8988T (cell line): ENCODE measurements at places on chromosomes 1 and 21.

- DNase-seq = no peak
Observed at GRCh38 chr1:44539991-44540730, 134.1 kb downstream of the TMEM53 start.

- DNase-seq = no peak
Observed at GRCh38 chr1:225908773-225909172, 15.3 kb downstream of the PYCR2 start.

DNA sequence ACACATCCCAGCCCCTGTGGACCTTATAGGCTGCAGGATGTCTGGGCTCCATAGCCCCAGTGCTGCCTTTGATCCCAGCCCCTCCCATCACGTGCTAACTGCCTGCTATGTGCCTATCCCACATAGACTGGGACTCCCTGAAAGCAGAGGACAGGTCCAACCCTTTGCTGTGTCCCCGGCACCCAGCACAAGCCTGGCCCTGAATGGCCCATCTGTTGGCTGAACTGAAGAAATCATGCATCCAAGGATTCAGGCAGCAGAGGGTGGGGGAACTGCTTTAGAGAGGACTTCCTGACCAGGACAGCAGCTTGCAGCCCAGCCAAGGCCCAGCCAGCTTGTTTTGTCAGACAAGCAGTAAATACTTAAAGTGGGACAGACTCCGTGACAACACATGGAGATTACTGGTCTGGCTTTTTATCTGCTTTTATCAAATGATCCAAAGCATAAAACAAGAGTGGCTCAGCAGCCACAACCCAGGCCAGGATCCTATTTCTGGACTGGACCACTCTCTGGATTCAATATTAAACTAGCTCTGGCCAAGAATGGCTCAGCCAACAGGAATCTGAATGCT lies 69.3 kb downstream of the GLIS1 start:
- no peak for DNase-seq

GRCh38 chr1:43731867-43732531 lies 24.7 kb downstream of the ST3GAL3 start:
- no peak for DNase-seq

DNA sequence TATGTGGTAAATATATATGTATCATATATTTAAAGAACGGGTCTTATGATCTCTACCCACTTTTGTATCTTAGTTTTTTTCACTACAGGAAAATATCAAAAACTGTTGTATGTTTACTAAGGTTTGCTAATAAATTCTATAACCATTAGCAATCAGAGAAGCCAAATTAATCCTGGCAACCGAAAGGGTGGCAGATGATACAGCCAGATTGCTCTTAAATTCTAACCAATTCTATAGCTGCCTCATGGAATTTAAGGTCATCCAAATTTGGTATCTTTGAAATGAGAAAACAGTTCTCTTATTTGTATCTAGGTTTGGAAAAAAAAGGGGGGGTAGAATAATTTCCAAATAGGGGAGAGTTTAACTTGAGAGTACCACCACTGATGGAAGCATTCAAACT lies 591.2 kb downstream of the SMYD3 start:
- no peak for DNase-seq

GRCh38 chr1:153352523-153352922 lies 3.9 kb upstream of the PGLYRP4 start:
- DNase-seq = no peak

DNA sequence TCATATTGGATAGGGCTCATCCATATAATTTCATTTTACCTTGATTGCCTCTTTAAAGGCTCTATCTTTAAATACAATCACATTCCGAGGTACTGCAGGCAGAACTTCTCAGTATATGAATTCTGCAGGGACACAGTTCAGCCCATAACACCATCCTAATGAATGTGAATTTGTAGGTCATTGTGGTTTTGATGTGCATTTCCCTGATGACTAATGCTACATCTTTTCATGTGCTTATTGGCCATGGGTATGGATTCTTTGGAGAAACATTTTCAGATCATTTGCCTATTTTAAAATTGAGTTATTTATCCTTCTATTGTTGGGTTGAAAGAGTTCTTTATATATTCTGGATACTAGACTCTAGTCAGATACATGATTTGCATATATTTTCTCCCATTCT lies 9.6 kb upstream of the RPS6KC1 start:
- DNase-seq = no peak

DNA sequence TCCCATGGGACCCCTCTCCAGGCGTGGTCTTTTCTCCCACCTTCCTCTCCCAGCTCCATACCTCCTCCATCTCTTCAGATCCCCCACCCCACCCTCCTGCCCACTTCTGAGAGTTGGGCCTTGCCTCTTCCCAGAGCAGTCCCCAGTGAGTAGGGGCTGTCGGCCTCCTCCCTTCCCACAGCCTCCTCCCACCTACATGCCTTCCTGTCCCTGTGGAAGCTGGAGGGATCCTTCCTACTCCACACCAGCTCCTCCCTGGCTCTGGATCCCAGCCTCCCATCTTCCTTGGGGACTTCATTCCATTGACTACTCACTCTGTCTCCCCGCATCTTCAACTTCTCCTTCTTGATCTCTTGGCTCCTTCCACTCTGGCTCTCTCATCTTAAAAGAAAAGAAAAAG lies 24.9 kb downstream of the KCNQ4 start:
- no peak for DNase-seq

GRCh38 chr1:235635938-235636662 lies 13.5 kb downstream of the GNG4 start:
- no peak for DNase-seq

DNA sequence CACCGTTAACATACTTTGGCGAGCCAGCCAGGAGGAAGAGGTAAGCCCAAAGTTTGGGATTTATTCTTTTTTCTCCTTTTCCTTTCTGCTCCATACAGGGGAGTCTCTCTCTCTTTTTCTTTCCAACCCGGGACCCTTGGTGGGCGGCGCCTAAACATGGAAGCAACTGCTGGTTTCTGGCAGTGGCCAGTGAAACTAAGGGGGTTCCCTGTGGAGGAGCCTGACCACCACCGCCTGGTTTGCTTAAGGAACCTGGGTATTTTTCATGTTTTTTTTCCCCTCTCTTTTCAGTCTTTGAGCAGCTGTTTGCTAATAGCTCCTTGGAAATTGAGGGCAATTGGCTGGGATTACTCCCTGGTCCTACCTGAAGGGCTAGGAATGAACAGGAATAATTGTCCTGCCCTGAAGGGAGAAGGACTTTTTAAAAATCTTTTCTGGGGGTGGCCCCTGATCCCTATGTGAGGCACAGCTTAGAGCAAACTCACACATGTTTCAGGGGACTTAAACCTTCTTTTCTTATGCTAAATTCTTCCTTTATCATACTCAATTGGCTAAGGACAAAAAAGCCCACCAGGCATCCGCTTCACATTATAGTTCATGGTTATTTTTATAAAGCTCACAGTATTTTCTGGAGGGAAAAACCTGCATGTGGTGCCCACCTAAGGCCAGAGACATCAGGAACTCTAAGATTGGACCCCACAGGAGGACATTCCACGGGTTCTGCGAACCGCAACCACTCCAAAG lies 61.3 kb upstream of the PLD5 start:
- DNase-seq = no peak
